Endothelial cell of umbilical vein (primary cell): ENCODE measurements at places on chromosomes 1 and 21.

DNA sequence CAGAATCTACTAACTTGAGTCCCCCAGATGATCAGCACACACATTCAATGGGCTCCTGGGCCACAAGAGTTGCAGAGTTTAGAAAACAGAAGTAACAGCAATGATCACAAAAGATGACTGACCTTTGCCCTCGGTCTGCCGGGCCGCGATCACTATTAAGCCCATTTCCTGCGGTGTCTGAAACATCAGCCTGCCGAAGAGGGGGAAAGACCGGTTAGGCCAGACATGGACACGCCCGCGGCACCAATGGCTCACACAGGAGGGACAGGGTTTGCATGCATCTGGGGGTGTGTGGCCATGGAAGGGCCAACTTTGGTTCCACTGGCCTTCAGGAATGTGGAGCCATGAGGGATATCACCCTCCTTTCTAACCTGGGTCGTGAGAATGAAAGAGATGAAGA, 68.2 kb downstream of the SIM2 start:
- DNase-seq, result no peak

- DNase-seq, result no peak
Observed at GRCh38 chr1:84569216-84569615, 5.0 kb downstream of the CTBS start.

DNA sequence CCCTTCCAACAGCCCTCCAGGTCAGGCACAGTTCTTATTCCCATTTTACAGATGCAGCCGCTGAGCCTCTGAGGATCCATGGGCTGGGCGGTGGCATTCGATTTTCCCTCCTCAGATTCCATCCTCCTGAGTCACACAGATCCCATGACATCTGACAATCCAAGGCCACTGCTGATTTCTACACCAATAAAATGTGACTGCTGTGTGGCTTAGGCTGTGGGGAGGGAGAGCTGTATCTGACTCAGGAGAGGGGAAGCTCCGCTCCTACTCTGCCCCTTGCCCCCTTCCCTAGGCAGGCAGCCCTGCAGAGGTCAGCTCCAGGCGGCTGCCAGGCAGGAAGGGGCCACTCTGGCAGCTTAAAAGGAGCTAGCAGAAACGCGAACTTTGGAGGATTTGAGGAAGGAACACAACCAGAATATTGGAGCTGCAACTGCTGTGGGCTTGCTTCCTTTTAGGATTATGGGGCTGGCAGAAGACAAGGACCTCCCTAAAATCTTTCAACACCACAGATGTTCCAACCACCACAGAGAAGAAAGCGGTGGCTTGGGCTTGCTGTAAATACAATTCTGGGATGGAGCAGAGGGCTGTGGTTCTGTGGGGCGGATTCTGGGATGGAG, 50.0 kb downstream of the MRPL37 start:
- DNase-seq, result peak; percentile 51

- no peak for DNase-seq
Observed at GRCh38 chr1:236336084-236336483, 54.3 kb upstream of the ERO1B start.

GRCh38 chr1:193730017-193730416, 543.6 kb upstream of the B3GALT2 start:
- DNase-seq, result no peak

DNA sequence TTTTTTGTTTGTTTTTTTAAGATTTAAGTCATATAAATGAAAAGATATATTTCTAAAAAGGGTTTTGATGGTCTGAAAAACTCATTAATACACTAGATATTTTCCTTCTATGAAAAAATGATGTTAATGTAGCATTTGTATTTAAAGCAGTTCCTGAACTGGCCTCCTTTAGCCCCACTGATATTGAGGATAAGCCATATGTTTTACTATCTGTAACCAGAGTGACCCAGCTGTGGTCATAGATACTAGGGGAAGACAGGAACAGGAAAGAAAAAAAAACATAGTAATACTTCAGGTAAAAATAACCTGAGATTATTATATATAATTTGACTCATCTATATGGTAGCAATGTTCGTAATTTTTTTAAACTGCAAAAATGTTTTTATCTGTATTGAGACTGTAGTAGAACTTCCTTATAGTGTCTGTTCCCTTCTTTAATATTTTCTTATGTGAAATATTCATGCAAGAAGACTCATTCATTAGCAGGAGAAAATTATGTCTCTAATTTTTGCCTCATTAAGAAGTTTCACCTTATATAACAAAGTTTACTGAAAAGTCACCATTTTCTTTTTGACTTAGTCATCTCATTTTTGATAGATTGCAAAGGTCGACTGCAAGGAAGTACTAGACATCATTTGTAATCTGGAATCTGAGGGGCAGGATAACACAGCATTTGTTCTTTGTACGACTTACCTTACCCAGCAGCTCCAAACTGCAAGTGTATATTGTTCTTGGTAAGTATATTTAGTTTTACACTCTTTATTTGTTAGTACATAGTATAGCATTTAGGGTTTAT, 25.6 kb upstream of the TMCO2 start:
- no peak for DNase-seq

DNA sequence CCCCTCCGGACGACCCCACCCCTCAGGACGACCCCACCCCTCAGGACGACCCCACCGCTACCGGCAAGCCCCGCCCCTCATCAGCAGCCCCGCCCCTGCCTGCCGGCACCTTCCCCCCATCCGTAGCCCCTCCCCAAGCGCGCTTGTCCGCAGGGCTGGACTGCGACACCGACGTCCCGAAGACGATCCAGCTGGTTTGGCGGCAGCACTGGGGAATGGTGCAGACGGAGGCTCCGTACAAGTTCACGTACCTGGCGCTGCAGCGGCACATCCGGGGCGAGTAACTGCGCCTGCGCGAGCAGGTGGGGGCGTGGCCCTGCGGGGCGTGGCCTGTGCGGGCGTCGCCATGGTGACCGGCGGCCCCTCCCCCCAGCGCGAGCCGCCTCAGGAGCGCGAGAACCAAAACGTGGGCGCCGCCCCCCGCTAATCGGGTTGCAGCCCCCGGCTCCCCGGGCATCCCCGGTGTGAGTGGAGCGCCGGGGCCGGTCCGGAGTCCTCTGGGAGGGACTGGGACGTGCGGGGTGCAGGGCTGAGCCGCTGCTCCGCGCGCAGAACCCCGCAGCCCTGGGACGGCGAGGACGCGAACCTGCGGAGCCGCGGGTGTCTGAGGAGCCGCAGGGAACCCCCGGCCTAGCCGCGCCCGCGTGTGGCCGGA, 4.9 kb downstream of the RNF223 start:
- peak; percentile 40 for DNase-seq

GRCh38 chr1:114690148-114690547, 5.2 kb downstream of the AMPD1 start:
- DNase-seq, result no peak

DNA sequence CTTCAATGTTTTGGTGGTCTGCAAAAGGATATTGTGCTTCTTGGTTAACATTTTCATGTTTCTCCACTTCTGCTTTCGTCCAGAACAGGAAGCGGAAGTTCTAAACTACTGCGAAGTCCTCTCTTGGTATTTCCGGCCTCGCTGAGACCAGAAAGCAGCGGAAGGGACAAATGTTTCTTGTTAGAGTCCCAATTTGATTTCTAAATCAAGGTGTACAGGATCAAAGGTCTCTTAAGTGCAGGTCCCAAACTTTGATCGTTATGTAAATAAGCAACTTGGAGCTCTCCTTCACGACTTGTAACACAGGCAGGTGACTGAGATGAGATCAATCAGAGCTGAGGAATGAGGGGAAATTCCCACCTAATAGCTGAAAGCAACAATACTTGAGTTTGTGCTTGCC, 40.1 kb upstream of the HMCN1 start:
- DNase-seq, result peak; percentile 57

DNA sequence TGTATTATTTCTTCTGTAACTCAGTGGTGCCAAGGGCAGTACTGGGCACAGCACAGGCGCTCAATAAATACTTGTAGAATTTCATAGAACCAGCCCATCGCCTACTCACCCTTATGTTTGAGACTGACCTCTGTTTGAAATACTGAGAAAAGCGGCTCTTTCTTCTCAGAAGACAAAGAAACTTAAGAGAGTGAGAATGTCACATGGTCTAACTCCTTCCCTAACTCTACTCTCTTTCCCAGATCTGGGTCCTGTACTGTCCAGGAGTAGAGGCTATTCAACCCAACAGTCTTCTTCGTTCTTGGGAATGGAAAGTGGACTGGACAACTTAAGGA, 4.2 kb downstream of the IGSF8 start:
- DNase-seq, result no peak

- no peak for DNase-seq
Observed at GRCh38 chr1:6509919-6510291, 18.4 kb upstream of the PLEKHG5 start.

GRCh38 chr1:108077991-108078390, 113.0 kb upstream of the VAV3 start:
- DNase-seq, result no peak

DNA sequence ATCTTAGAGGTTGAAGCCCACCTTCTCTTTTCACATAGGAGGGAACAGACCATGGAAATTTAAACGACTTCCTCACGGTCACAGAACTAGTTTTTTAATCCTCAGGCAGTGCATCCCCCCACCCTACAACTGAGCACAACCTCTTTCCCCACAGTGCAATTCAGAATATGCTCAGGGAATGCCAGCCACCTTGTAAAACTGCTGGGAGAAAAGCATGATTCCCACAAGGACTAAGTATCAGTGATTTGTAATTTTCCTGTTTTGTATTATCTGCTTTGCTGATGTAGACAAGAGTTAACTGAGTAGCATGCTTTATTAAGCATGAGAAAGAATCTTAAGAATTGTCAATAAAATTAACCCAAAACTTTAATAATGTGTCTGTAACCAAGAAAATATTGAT, 23.8 kb downstream of the TMEM50A start:
- peak; percentile 65 for DNase-seq

DNA sequence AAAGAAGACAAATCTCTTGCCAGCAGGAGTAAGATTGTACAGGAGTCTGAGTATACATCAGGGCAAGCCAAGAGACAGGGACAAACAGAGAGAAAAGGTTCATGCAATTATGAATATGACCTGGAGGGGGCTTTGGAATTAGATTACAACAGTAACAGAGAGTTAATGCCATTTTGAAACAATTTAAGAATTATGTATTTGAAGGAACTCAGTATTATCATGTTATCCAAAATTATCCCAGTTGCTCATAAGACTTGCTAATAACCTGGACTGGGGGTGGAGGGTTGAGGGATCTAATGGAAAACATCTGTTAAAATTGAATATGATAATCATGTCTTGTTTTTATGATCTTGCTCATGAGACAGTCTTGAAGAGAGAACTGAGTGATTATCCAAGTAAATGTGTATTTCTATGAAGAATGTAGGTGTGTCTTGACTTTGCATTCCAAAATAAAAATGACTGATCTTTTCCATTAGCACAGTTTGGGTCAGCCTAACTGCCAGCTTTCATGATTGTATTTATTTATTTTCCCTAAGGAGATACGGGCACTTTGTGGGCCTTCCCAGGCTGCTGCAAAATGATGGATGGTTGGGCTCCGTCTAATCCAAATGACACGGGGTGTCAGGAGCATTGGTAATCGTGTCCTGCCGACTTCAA, 117.7 kb downstream of the ERG start:
- DNase-seq, result peak; percentile 48

DNA sequence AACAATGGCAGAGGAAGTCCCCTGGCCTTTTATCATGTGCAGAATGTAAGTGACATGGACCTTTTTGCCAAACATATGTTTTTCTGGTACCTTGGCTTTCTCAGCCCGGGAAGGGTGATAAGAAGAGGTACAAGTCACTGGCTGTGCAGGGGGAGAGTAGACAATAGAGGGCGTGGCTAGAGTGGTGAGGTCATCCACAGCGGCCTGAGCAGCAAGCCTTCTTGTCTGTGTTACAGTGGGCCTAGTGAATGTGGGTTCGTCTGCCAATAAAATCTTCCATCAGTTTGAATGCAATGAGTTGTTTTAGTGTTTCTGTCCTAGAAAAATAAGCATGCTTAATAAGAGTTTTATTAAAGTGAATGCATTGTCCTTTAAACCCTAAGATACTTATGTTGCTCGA, 59.0 kb upstream of the PGD start:
- peak; percentile 93 for DNase-seq

DNA sequence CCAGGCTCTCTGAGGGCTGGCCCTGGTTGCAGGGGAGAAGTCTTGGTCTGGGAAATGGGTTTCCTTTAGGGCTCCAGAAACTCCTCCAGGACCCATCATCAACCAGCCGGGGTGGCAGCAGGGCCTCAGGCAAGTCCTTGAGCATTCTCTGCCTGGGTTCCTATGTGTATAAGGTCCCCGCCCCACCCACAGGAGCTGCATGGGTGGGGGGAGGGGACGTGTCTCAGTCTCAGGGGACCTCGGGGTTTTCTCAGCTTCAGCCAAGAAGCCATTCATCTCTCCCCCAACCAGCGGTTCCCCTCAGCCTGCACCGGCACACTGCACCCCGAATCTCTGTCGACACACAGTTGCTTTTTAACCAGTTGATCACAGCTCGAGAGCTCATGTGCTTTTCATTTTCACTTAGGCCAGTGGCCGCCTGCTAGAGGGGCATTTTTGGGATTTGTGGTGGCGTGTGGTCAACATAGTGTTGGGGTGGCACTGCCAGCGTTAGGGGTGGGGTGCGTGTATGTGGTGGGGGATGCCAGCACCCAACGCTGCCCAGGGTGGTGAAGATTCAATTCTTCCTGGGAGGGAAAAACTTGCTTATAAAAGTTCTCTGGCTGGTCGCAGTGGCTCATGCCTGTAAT, 6.5 kb downstream of the RUNX3 start:
- no peak for DNase-seq

GRCh38 chr1:29490204-29490934, 254.0 kb downstream of the PTPRU start:
- no peak for DNase-seq

DNA sequence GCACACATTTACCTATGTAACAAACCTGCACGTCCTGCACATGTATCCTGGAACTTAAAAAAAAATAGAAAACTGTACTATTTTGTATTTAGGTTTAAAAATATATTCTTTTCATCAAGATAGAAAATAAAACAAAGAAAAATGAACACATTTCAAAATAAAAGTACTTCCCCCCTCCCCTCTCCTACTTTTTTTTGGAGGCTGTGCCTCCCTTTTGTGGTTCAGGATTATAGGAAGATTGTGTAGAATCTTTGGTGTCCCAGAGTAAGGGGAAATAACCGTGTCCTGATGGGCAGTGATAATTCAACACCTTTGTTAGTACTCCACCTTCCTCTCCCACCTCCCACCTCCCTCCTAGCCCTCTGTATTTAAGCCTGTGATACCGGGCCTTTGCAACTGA, 40.1 kb downstream of the TRIM62 start:
- no peak for DNase-seq

DNA sequence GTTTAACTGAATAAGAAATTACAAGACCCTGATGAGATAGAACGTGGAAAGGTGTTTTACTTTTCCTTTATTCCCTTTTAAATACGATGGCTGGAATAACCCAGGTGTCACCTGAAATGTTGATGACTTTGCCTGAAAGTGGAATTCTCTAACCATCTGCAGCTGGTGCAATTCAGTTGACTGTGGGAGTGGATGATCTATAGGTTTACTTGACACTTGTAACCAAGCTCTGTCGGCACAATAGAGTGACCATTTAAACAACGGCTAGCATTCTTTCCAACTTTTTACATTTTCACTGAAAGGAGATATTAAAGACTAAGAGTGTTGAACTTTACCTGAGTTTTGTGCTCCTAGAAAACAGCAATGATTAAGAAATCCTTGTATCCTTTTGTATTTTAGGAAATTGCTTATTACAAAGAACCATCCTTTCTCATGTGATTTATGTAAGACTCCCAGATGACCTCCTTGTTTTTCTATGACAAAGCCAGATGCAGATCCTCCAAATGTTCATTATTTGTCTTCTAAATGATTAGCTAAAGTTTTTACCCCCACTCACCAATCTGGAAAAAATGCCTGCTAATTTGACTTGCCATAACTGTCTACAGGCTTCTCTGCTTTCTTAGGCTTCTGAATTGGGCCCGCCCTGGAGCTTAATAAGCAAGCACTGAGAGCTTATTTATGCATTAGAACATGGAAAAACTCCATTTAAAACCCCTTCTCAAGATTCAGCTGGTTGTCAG, 129.5 kb upstream of the LRRC7 start:
- DNase-seq, result no peak
